ENCODE measurements at places on chromosomes 5 and 9. TPM values are rescaled to one million over a fixed set of nuclear protein-coding genes. Genes with fewer than 3 reads are reported as not detected.

- no peak overlapping the region for H3K4me3 ChIP-seq
- H3K36me3 ChIP-seq = peaks cover 8% of the 10 kb centered on the region
- H3K4me1 ChIP-seq = peaks cover 29% of the 10 kb centered on the region
- peak; percentile 73 for DNase-seq
- H3K27ac ChIP-seq = peak overlapping the region; percentile 43
Measured at GRCh38 chr9:83935276-83935935, 14.2 kb upstream of the KIF27 start.

- no peak for DNase-seq
- H3K27me3 ChIP-seq = peaks cover 16% of the 10 kb centered on the region
- H3K27ac ChIP-seq = no peak overlapping the region
- H3K4me1 ChIP-seq = peaks cover 3% of the 10 kb centered on the region
Measured at GRCh38 chr9:76911971-76912370, 6.1 kb upstream of the PRUNE2 start.

- H3K4me1 ChIP-seq = peaks cover 11% of the 10 kb centered on the region
- H3K27me3 ChIP-seq = no peaks in the 10 kb centered on the region
- H3K4me3 ChIP-seq = no peak overlapping the region
- no peak for DNase-seq
- H3K36me3 ChIP-seq = no peaks in the 10 kb centered on the region
Measured at GRCh38 chr5:59608745-59609144, 284.8 kb downstream of the PDE4D start.

DNA sequence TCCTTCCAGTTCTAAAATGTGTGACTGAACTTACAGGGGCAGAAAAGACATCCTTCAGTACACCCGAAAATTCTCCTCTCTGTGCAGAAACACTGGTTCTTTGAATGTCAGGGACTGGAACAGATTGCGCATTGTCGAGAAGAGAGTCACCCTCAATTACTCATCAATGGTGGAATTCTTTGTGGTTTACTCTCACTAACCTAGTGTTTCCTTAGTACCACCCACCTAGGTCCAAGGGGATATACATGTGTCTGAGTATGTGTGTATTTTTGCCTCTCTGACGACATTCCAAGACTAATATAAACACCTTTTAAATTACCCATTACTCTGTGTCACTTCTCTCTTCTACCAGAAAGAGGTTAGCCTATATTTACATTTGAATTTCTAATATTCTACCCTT is 660.8 kb downstream of the TLE1 start:
- DNase-seq = peak; percentile 41
- H3K4me1 ChIP-seq = peaks cover 26% of the 10 kb centered on the region
- H3K4me3 ChIP-seq = no peak overlapping the region
- no peaks in the 10 kb centered on the region for H3K27me3 ChIP-seq

GRCh38 chr5:171418982-171419687 is at the start of gene FGF18:
Gene FGF18 (plus strand): TSS chr5:171419647. CDS start chr5:171420200, 553 bp downstream.
- peak; percentile 89 for DNase-seq
- no peaks in the 10 kb centered on the region for H3K27me3 ChIP-seq
- H3K36me3 ChIP-seq = peaks cover 2% of the 10 kb centered on the region
- H3K4me1 ChIP-seq = peaks cover 17% of the 10 kb centered on the region
- H3K4me3 ChIP-seq = peak within 1 kb of the TSS; percentile 63

GRCh38 chr9:81673310-81673709 is 16.0 kb downstream of the TLE1 start:
- no peak overlapping the region for H3K27ac ChIP-seq
- no peak overlapping the region for H3K4me3 ChIP-seq
- H3K36me3 ChIP-seq = no peaks in the 10 kb centered on the region
- H3K27me3 ChIP-seq = no peaks in the 10 kb centered on the region
- peaks cover 5% of the 10 kb centered on the region for H3K4me1 ChIP-seq
- no peak for DNase-seq

PCDHAC1 gene
- 0.29 TPM for total RNA-seq

GRCh38 chr5:181203777-181204112 is 1.3 kb downstream of the TRIM7 start:
- peak; percentile 70 for DNase-seq
- no peak overlapping the region for H3K27ac ChIP-seq
- no peaks in the 10 kb centered on the region for H3K36me3 ChIP-seq
- H3K4me1 ChIP-seq = peaks cover 5% of the 10 kb centered on the region
- H3K27me3 ChIP-seq = peaks cover 7% of the 10 kb centered on the region
- peak overlapping the region; percentile 65 for H3K4me3 ChIP-seq

NUTM2G gene
- total RNA-seq = not detected

- peaks cover 83% of the 10 kb centered on the region for H3K27me3 ChIP-seq
- no peaks in the 10 kb centered on the region for H3K36me3 ChIP-seq
- H3K27ac ChIP-seq = no peak overlapping the region
- no peak overlapping the region for H3K4me3 ChIP-seq
- peak; percentile 55 for DNase-seq
- no peaks in the 10 kb centered on the region for H3K4me1 ChIP-seq
Measured at GRCh38 chr5:80566711-80567259, 3.3 kb downstream of the ANKRD34B start.

GRCh38 chr5:11047030-11047429 is 286.0 kb upstream of the DAP start:
- no peak overlapping the region for H3K4me3 ChIP-seq
- no peaks in the 10 kb centered on the region for H3K36me3 ChIP-seq
- H3K27me3 ChIP-seq = no peaks in the 10 kb centered on the region
- no peaks in the 10 kb centered on the region for H3K4me1 ChIP-seq

PRELID2 gene
- 19.5 TPM for total RNA-seq

DNA sequence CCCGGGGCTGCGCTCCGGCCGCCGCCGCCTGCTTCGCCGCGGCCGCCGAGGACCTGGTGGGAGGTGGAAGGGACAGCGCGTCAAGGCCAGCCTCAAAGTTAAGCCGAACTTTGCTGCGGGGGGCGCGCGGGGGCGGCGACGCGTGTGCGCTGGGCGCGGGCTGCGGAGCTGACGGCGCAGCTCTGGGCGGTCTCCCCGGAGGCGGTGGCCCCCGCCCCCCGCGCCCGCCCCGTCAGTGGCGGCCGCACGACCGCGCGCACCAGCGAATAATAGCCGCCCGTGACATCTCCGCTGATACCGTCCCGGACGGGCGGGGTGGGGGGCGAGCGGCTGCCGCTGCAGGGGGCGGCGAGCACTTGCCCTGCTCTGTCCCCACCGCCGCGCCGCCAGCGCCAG is 579 bp upstream of the FAM78A start:
- H3K4me1 ChIP-seq = no peaks in the 10 kb centered on the region
- DNase-seq = peak; percentile 88
- no peak overlapping the region for H3K27ac ChIP-seq
- peak overlapping the region; percentile 65 for H3K4me3 ChIP-seq

DNA sequence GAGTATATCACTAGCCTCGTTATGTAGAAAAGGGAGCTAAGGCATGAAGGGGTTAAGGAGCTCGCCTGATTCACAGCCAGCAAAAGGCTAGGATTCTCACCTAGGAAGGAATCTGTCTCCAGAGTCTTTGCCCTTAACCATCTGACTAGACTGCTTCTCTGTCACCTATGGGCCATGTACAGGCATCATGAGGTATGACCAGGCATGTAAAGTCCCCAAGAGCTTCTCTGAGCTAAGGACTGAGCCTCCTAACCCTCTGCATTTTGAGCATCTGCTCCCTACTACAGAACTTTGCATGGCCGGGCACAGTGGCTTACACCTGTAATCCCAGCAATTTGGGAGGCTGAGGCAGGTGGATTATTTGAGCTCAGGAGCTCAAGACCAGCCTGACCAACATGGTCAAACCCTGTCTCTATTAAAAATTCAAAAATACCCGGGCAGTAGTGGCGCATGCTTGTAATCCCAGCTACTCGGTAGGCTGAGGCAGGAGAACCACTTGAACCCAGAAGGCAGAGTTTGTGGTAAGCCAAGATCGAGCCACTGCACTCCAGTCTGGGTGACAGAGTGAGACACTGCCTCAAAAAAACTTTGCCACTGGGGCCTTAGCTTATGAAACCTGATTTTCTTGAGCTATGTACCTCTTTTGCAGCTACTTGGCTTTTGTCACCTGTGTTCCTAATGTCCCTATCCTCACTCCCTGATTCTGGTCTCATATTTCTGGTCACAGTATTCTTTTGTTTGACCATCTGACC is 33.2 kb upstream of the IL7R start:
- H3K27me3 ChIP-seq = no peaks in the 10 kb centered on the region
- H3K36me3 ChIP-seq = no peaks in the 10 kb centered on the region
- no peak for DNase-seq
- no peaks in the 10 kb centered on the region for H3K4me1 ChIP-seq

GRCh38 chr5:93320920-93321445 is 260.0 kb downstream of the NR2F1-AS1 start:
- H3K4me1 ChIP-seq = no peaks in the 10 kb centered on the region
- no peaks in the 10 kb centered on the region for H3K36me3 ChIP-seq
- no peak for DNase-seq
- H3K27ac ChIP-seq = no peak overlapping the region
- no peaks in the 10 kb centered on the region for H3K27me3 ChIP-seq

DNA sequence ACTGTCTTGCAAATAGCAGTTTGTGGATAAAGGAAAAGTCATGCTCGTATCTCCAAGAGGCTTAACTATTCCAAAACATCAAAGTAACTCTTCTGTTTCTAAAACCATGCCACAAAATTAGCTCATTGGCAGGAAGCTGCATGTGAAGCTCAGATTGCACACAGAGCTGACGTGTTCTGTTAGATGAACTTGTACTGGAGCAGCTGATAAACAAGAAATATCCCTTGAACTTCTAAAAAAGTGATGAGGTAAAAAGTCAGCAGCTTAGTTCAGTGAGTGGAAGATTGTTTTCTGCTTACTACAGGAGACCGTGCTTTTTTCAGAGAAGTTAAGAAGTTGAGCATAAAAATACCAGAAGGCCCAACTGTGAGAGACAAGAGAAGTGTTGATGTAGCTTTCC is 113.2 kb downstream of the SLC12A2 start:
- no peak overlapping the region for H3K27ac ChIP-seq
- no peak for DNase-seq
- H3K4me1 ChIP-seq = peaks cover 3% of the 10 kb centered on the region
- H3K4me3 ChIP-seq = no peak overlapping the region
- no peaks in the 10 kb centered on the region for H3K27me3 ChIP-seq
- no peaks in the 10 kb centered on the region for H3K36me3 ChIP-seq

GRCh38 chr9:73020877-73021276 is 68.0 kb upstream of the ALDH1A1 start:
- no peak overlapping the region for H3K4me3 ChIP-seq
- no peaks in the 10 kb centered on the region for H3K4me1 ChIP-seq
- no peak for DNase-seq
- H3K27me3 ChIP-seq = no peaks in the 10 kb centered on the region
- no peak overlapping the region for H3K27ac ChIP-seq
- no peaks in the 10 kb centered on the region for H3K36me3 ChIP-seq

AMBP gene
- total RNA-seq = not detected

GRCh38 chr5:176952531-176953193 is 53.5 kb upstream of the HK3 start:
- peaks cover 53% of the 10 kb centered on the region for H3K36me3 ChIP-seq
- no peak for DNase-seq
- H3K4me1 ChIP-seq = peaks cover 7% of the 10 kb centered on the region
- H3K27ac ChIP-seq = no peak overlapping the region
- no peak overlapping the region for H3K4me3 ChIP-seq
- no peaks in the 10 kb centered on the region for H3K27me3 ChIP-seq

LRRC19 gene
- under 0.01 TPM for total RNA-seq

- no peak overlapping the region for H3K4me3 ChIP-seq
- H3K27me3 ChIP-seq = no peaks in the 10 kb centered on the region
- DNase-seq = no peak
Measured at GRCh38 chr9:113634596-113635515, 171.3 kb downstream of the RGS3 start.

DNA sequence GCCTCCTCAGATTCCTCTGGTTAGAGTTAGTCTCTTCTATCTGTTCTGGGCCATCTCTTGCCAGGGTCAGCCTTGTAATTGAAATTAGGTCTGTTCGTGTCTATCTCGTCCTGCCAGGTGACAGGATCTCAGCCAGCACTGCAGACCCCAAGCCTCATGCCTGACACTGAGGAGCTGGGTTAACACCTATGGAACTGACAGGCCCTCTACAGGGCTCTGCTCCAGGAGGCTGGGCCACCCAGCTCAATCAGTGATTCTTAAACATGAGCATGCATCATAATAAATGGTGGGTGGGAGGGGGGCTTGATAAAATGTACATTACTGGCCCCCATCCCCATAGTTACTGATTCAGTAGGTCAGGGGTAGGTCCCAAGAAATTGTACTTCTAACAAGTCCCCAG is 103.4 kb downstream of the PSD2 start:
- H3K36me3 ChIP-seq = no peaks in the 10 kb centered on the region
- H3K27ac ChIP-seq = no peak overlapping the region
- DNase-seq = no peak
- no peaks in the 10 kb centered on the region for H3K4me1 ChIP-seq

- DNase-seq = no peak
- no peak overlapping the region for H3K27ac ChIP-seq
- H3K4me3 ChIP-seq = no peak overlapping the region
Measured at GRCh38 chr5:146001544-146002190, 65.3 kb downstream of the SH3RF2 start.

CEL gene
- total RNA-seq = under 0.01 TPM

DNA sequence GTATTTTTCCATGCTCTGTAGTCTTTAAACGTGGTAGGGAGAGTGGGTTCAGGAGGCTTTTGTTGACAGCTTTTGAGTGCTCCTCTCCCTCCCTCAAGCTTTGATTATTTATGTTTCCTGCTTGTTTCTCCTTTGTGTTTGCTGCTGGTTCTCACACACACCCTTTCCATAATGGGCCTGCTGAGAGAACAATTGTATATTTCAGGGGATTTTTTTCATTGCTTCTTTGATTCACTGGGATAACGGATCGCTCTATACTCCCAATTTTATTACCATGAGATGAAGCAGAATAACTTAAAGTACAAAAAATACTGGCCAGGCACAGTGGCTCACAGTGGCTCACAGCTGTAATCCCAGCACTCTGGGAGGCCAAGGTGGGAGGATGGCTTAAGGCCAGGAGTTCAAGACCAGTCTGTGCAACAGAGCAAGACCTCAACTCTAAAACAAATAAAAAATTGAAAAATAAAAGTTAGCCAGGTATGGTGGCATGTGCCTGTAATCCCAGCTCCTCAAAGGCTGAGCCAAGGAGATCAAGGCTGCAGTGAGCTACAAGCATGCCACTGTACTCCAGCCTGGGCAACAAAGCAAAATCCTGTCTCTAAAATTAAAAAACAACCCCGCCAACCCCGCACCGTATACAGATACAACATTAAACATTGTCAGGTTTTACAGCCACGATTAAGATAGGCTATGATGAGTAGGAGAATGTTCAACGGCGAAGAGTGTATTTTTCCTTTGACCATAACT is 66.9 kb downstream of the USP20 start:
- no peak overlapping the region for H3K27ac ChIP-seq
- no peak for DNase-seq
- no peak overlapping the region for H3K4me3 ChIP-seq
- peaks cover 11% of the 10 kb centered on the region for H3K36me3 ChIP-seq
- no peaks in the 10 kb centered on the region for H3K27me3 ChIP-seq
- H3K4me1 ChIP-seq = no peaks in the 10 kb centered on the region

DNA sequence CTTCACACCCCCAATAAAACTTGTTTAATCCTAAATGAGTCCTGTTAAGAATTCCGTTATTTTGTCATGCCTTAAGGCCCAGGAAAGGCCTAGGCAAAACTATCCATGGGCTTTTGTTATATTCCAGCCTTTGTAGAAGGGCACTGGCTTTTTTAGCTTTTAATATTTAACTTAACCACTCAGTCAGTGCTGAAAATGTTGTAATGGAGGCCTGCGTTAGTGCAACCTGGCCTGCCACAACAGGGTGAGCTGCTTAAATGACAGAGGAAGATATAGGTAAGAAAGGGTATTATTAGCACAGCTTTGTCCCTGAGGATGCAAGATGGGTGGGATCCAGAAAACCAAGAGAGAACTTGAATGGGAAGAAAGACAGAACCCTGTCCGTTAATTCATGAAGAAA is 40.2 kb upstream of the PCAT7 start:
- no peak overlapping the region for H3K4me3 ChIP-seq
- no peaks in the 10 kb centered on the region for H3K36me3 ChIP-seq
- no peak for DNase-seq
- H3K27ac ChIP-seq = no peak overlapping the region

Measured in osteoblast (primary cell).